ENCODE measurements at places on chromosomes 2 and 18. TPM values are rescaled to one million over a fixed set of nuclear protein-coding genes. Genes with fewer than 3 reads are reported as not detected.

DNA sequence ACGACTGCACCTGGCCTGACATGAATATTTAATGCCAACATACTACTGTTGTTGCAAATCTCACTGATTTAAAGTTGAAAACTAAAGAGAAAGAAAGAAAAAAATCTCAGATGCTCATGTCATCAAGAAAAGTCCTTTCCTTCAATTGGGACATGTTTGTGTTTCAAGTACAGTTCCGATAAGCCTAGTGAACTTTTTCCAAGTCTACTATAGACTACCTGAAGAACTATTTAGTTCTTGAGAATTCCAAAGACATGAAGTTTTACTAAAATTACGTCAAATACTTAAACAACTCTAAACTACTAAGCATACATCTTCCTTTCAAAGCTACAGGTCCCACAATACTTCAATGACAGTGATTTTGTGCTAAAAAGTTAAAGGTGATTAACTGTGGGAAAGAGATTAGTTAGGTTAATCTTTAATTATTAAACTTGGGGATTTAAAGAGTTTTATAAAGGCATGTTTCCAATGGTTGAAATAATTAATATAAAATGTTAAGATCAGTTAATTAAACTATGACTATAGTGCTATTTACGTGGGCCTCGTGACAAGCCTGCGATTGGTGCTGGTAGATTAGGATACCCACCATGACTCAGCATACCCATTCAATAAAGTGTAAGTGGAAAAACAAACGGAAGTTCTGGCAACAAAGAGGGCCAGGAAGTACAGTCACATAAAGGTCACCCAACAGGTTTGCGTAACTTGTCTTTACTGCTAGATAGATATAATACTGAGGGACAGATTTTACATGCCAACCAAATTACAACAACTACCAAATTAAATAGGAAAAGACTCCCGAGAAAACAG, 55.5 kb downstream of the SEPTIN10 start:
- H3K36me3 ChIP-seq: peaks cover 25% of the 10 kb centered on the region
- H3K27me3 ChIP-seq: no peaks in the 10 kb centered on the region
- H3K27ac ChIP-seq: peak overlapping the region; percentile 14
- peaks cover 15% of the 10 kb centered on the region for H3K4me1 ChIP-seq
- no peak overlapping the region for H3K4me3 ChIP-seq

- no peaks in the 10 kb centered on the region for H3K27me3 ChIP-seq
- DNase-seq: no peak
- no peak overlapping the region for H3K27ac ChIP-seq
- H3K4me1 ChIP-seq: peaks cover 11% of the 10 kb centered on the region
Measured at GRCh38 chr2:11920993-11921583, 174.7 kb downstream of the LPIN1 start.

DNA sequence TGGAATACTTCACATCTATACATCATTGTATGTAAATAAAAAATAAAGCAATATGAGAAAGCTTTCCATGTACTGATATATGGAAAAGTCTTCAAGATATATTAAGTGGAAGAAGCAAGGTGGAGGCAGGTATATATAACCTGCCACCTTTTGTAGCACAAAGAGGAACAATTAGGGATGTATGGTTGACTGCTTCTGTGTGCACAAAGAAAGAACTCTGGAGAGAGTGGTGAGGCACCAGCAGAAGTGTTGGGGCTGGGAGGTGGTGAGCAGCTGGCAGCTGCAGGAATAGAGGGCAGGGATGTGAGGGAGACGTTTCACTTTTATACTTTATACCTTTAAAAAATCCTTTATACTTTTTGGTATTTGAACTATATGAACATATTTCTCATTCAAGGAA, 26.1 kb downstream of the KIF5C start:
- DNase-seq: no peak
- H3K27me3 ChIP-seq: no peaks in the 10 kb centered on the region
- H3K36me3 ChIP-seq: peaks cover 2% of the 10 kb centered on the region

GRCh38 chr2:163198972-163199371, 360.4 kb upstream of the KCNH7 start:
- H3K4me1 ChIP-seq: peaks cover 2% of the 10 kb centered on the region
- no peaks in the 10 kb centered on the region for H3K36me3 ChIP-seq
- H3K4me3 ChIP-seq: no peak overlapping the region
- H3K27me3 ChIP-seq: no peaks in the 10 kb centered on the region

- no peaks in the 10 kb centered on the region for H3K27me3 ChIP-seq
- no peaks in the 10 kb centered on the region for H3K36me3 ChIP-seq
- H3K27ac ChIP-seq: no peak overlapping the region
Measured at GRCh38 chr2:181239201-181239799, 217.9 kb upstream of the ITGA4 start.

DNA sequence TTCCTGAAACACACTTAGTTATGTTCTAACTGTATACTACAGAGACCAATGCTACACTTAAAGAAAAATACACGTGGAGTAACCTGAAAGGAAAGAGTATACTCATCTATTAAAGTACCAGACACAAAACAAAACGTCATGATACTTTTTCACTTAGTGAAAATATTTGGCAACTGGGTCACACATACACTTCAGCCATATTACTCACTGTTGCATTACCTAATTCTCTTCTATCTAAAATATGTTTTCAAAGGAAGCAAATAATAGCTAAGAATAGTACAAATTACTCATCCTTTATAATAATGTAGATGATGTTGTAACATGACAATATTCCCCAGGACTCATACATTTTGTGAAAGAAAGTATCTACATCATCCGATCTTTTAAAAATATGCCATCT, 76.5 kb upstream of the EPB41L3 start:
- no peak for DNase-seq
- no peaks in the 10 kb centered on the region for H3K4me1 ChIP-seq
- no peak overlapping the region for H3K4me3 ChIP-seq
- no peaks in the 10 kb centered on the region for H3K36me3 ChIP-seq
- H3K27me3 ChIP-seq: no peaks in the 10 kb centered on the region
- no peak overlapping the region for H3K27ac ChIP-seq

- H3K4me1 ChIP-seq: peaks cover 1% of the 10 kb centered on the region
- no peaks in the 10 kb centered on the region for H3K36me3 ChIP-seq
- no peak overlapping the region for H3K27ac ChIP-seq
- H3K27me3 ChIP-seq: no peaks in the 10 kb centered on the region
- H3K4me3 ChIP-seq: no peak overlapping the region
Measured at GRCh38 chr2:168311261-168311910, 64.0 kb upstream of the STK39 start.

DNA sequence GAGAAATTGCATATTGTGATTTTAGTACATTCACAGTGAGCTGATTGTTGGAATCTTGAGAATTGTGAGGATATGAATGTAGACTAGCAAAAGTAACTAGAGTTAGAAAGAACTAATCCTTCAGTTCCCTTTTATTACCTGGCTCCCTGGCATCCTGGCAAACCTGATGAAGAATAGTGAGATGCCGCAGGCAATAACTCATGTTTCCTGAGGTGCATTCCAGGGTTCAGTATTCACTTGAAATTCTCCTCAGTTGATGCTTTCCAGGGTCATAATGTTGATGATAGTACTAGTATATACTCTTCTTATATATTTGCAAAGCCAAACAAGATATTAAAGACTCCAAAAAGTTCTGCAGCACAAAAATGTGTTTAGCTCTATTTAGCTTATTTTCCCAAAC, 432.1 kb upstream of the CELF4 start:
- no peak overlapping the region for H3K4me3 ChIP-seq
- DNase-seq: no peak
- peaks cover 3% of the 10 kb centered on the region for H3K4me1 ChIP-seq
- no peaks in the 10 kb centered on the region for H3K36me3 ChIP-seq

DNA sequence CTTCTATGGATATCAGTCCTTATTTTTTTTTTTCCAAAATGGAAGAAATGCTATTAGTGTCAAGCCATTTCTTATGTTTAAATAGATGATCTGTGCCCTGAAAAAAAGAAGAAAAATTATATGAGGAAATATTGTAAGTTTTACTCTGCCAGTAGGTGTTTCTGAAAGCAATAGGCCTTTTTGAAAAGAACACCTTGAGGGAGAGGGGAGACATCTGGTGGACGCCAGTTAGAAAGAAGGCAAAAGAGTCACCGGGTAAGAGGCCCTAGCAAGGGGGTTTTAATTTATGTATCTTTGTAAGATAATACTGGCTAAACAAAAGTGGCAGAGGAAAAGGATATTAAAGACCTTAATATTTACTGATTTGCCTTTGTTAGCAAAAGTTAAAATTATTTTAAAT, 56.1 kb downstream of the DYNAP start:
- no peaks in the 10 kb centered on the region for H3K27me3 ChIP-seq
- H3K4me3 ChIP-seq: no peak overlapping the region
- peaks cover 5% of the 10 kb centered on the region for H3K4me1 ChIP-seq
- no peak overlapping the region for H3K27ac ChIP-seq

PIEZO2 gene
- total RNA-seq: 1.7 TPM

ALK gene
- total RNA-seq: not detected
